ENCODE measurements at places on chromosomes 3 and 15.

DNA sequence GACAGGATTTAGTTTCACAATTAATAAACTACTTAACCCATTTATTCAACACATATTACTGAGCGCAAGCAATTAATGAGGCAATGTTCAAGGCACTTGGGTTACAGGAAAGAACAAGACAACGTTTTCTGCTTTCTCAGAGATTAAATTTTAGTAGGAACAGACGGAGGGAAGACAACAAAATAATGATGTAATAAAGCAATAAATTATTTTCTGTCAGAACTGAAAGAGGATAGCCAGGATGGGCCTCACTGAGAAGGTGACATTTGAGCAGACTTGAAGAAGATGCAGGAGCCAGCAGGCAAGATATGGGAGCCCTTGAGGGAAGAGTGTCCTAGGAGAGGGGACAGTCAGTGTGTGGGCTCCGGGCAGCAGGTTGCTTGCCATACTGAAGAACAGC lies 11.3 kb upstream of the RPL14 start:
- H3K4me3 ChIP-seq, result no peak overlapping the region
- no peak overlapping the region for H3K27ac ChIP-seq
- H3K27me3 ChIP-seq, result no peaks in the 10 kb centered on the region
- no peaks in the 10 kb centered on the region for H3K36me3 ChIP-seq
- H3K4me1 ChIP-seq, result no peaks in the 10 kb centered on the region

DNA sequence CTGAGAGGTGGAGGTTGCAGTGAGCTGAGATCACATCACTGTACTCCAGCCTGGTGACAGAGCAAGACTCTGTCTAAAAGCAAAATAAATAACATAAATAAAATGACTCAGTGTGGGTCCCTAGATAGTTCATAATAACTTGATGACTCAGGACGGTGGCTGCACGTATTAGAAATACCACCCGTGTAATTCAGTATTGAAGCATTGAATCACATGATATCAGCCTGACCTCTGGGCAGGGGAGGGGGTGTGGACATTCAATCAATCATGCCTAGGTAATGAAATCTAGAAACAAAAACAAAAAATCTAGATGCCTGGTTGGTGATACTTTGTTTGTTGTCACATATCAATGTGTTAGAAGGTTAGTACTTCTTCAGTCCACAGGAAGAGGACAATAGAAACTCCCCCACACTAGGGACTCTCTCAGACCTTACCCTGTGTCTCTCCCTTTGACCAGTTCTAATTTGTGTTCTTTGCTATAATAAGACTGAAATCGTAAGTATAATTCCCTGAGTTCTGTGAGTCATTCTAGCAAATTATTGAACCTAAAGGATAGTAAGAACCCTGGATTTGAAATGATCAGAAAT lies 177.3 kb downstream of the GAP43 start:
- peaks cover 23% of the 10 kb centered on the region for H3K4me1 ChIP-seq
- no peaks in the 10 kb centered on the region for H3K36me3 ChIP-seq
- no peak for DNase-seq

DNA sequence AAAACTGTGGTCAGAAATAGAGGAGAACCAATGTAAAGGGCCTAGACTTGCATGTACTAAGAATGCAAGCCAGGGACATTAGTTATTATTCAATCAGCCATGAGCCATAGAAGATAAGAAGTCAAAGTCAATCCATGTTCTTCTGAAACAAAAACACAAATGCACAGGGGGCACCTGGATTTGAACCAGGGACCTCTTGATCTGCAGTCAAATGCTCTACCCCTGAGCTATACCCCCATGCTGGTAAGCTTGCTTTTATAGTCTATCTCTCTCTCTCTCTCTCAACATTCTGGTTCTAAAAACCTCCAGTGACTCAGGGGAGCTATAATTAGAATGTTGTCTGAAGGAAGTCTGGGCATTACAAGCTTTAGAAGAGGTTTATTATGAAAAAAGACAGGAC lies 85.6 kb upstream of the ACP3 start:
- no peaks in the 10 kb centered on the region for H3K4me1 ChIP-seq
- H3K27ac ChIP-seq, result no peak overlapping the region
- H3K27me3 ChIP-seq, result no peaks in the 10 kb centered on the region

GRCh38 chr15:36478561-36478960 lies 100.9 kb upstream of the CDIN1 start:
- H3K4me3 ChIP-seq, result no peak overlapping the region
- no peaks in the 10 kb centered on the region for H3K36me3 ChIP-seq
- H3K27me3 ChIP-seq, result no peaks in the 10 kb centered on the region
- DNase-seq, result no peak

DNA sequence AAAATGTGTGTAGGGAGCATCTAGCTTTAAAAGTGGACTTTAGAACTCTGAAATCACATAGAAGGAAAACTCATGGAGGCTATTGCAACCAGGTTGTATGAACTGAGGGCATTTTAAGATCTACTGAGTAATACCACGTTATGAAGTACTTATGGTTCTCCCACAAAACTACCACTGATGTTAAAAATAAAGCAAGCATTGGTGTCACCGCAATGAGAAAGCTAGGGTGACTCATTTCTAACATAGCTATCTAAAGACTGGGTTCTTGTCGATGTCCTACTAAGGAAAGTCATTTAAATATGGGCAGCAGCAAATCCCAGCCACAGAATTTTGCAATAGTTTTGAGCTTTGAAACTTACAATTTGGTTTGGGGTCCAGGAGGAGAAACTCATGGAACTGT lies 584.8 kb downstream of the DIPK2A start:
- no peak overlapping the region for H3K4me3 ChIP-seq
- DNase-seq, result no peak
- no peak overlapping the region for H3K27ac ChIP-seq
- H3K27me3 ChIP-seq, result no peaks in the 10 kb centered on the region

DNA sequence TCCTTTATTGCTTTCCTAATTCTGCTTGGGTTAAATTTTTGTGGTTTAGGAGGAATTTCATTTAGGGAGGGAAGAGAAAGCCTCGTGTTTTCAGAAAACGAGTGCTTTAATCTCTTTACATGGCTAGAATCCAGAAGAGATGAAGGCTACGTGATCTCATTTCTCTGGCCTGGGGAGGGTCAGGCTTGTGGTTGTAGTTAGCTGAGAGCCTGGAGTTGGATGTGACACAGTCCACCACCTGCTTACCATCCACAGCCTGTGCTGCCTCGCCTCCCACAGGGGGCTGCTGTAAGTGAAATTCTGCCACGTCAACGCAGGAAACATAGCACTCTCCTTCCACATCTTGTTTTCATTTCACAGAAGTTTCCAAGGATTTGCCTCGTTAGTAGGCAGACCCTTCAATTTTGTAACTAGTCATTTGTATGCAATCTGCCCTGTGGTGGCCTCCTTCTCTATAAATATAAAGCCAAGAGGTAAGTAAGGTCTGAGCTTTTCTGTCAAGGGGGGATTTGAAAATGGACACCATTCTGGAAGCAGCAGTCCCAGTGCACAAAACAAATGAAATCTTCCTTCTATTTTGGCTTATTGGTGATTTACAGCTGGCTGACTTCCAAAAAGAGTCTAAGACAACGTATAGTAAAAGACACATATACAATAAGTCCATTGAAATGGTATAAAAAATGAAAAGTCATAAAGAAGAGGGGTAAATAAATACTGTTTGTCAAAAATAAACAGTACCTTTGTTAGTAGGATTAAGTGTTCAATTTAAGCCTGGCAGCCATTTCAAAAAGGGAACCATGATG lies 3.4 kb downstream of the GXYLT2 start:
- H3K4me3 ChIP-seq, result no peak overlapping the region
- peaks cover 40% of the 10 kb centered on the region for H3K4me1 ChIP-seq
- DNase-seq, result no peak

GRCh38 chr3:181722156-181722555 lies 10.4 kb downstream of the SOX2 start:
- no peak for DNase-seq
- 0 out of 2 replicates have a peak, but pooled peaks cover 3% of the 10 kb centered on the region for H3K27me3 ChIP-seq
- H3K4me3 ChIP-seq, result no peak overlapping the region

DNA sequence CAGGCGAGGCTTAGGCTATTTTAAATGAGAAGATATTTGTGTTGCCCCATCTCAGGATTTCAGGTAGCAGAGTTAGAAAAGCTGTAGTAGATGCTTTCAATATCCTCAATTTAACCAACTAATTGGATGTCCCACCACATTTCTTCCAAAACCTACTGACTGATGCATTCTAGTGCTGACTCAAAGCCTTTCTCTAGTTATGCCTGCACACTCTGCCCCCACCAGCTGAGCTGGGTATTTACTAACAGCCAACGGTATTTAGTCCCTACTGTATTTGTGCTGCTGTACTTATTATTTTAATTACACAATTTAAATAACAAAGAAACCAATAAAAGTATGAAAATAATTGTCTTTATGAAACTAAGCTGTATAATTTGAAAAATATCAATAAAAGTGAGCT lies 139.5 kb downstream of the OSBPL10 start:
- no peaks in the 10 kb centered on the region for H3K36me3 ChIP-seq
- no peaks in the 10 kb centered on the region for H3K27me3 ChIP-seq
- DNase-seq, result no peak
- no peak overlapping the region for H3K27ac ChIP-seq
- H3K4me3 ChIP-seq, result no peak overlapping the region

- H3K27me3 ChIP-seq, result no peaks in the 10 kb centered on the region
- H3K36me3 ChIP-seq, result no peaks in the 10 kb centered on the region
- no peak overlapping the region for H3K27ac ChIP-seq
- H3K4me3 ChIP-seq, result no peak overlapping the region
Observed at GRCh38 chr3:175748087-175748730, 889.1 kb downstream of the NAALADL2 start.

GRCh38 chr3:119977353-119977752 lies 116.9 kb downstream of the GSK3B start:
- DNase-seq, result no peak
- H3K27ac ChIP-seq, result no peak overlapping the region
- H3K4me3 ChIP-seq, result no peak overlapping the region
- no peaks in the 10 kb centered on the region for H3K27me3 ChIP-seq

- no peak overlapping the region for H3K4me3 ChIP-seq
- H3K36me3 ChIP-seq, result no peaks in the 10 kb centered on the region
- no peak for DNase-seq
- no peak overlapping the region for H3K27ac ChIP-seq
- no peaks in the 10 kb centered on the region for H3K4me1 ChIP-seq
Observed at GRCh38 chr3:11624704-11625375, 18.9 kb downstream of the VGLL4 start.

GRCh38 chr3:51974963-51975851 lies at the start of gene ABHD14A:
Gene ABHD14A (plus strand): TSS chr3:51975064. CDS start chr3:51975136, 72 bp downstream.
- H3K27me3 ChIP-seq, result no peaks in the 10 kb centered on the region
- H3K4me1 ChIP-seq, result peaks cover 17% of the 10 kb centered on the region
- H3K4me3 ChIP-seq, result peak within 1 kb of the TSS; percentile 99
- peaks cover 16% of the 10 kb centered on the region for H3K36me3 ChIP-seq
- peak within 1 kb of the TSS; percentile 97 for H3K27ac ChIP-seq

DNA sequence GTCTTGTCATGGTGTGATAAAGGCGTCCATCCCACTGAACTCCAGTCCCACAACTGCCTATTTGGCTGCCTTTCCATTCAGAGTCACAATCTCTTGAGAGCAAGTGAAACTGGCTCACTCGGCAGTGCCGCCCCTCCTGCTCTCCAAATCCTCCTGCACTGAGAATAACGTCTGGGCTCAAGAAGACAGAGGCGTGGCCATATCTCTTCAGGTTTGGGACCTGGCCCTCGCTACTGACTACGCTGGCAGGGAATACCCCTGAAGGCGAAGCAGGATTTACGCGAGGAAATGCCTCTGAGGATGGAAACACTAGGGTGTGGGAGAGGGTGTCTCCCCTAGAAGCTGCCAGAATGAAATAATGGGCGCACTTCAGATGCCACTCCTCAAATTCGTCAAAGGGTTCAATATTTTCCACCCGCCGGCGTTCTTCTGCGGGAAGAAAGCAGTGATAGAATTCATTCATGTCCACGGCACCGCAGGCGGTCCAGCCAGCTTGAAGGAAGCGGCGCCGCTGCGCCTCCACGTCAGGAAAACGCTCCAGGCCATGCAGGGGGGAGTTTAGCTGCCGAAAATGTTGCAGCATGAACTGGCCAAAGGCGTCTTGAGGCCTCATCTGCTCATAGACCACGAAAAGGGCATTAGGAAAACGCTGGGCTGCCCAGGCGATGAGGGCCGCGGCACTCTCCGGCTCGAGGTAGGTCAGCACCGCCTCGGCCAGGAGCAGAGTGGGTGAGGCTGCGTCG lies 985 bp downstream of the LCMT2 start:
- no peaks in the 10 kb centered on the region for H3K36me3 ChIP-seq
- peak overlapping the region; percentile 65 for H3K27ac ChIP-seq
- no peak for DNase-seq
- H3K27me3 ChIP-seq, result no peaks in the 10 kb centered on the region

DNA sequence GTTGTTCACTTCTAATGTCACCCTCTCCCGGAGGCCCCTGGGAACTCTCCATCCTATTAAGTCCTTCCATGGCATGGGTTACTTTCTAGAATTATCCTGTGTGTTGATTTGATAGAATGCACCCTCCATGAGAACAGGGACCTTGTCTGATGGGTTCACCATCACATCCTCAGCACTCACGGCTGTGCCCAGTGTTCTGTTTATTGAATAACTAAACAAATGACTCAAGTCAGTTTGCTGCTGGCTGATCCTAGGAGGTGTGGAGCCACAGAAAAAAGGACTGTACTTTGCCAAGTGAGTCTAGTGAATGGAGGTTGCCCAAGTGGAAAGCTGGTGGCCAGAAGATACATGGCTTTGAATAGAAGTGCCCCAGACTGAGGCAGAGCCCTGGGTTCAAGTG lies 48.5 kb upstream of the RAB6B start:
- no peak overlapping the region for H3K4me3 ChIP-seq
- H3K36me3 ChIP-seq, result no peaks in the 10 kb centered on the region
- no peak for DNase-seq
- H3K27me3 ChIP-seq, result peaks cover 61% of the 10 kb centered on the region
- H3K27ac ChIP-seq, result no peak overlapping the region

GRCh38 chr15:101652786-101653430 lies 727 bp upstream of the TM2D3 start:
- H3K27me3 ChIP-seq, result no peaks in the 10 kb centered on the region
- peak overlapping the region; percentile 92 for H3K4me3 ChIP-seq
- 0 out of 2 replicates have a peak, but pooled peaks cover 6% of the 10 kb centered on the region for H3K4me1 ChIP-seq
- no peak for DNase-seq

- peaks cover 7% of the 10 kb centered on the region for H3K4me1 ChIP-seq
- H3K27ac ChIP-seq, result no peak overlapping the region
- DNase-seq, result no peak
- H3K27me3 ChIP-seq, result no peaks in the 10 kb centered on the region
- no peaks in the 10 kb centered on the region for H3K36me3 ChIP-seq
Observed at GRCh38 chr3:176964661-176965060, 232.6 kb downstream of the TBL1XR1 start.

- no peak overlapping the region for H3K27ac ChIP-seq
- no peaks in the 10 kb centered on the region for H3K27me3 ChIP-seq
- H3K36me3 ChIP-seq, result no peaks in the 10 kb centered on the region
- H3K4me1 ChIP-seq, result peaks cover 10% of the 10 kb centered on the region
Observed at GRCh38 chr15:42553554-42553953, 4.9 kb downstream of the HAUS2 start.

DNA sequence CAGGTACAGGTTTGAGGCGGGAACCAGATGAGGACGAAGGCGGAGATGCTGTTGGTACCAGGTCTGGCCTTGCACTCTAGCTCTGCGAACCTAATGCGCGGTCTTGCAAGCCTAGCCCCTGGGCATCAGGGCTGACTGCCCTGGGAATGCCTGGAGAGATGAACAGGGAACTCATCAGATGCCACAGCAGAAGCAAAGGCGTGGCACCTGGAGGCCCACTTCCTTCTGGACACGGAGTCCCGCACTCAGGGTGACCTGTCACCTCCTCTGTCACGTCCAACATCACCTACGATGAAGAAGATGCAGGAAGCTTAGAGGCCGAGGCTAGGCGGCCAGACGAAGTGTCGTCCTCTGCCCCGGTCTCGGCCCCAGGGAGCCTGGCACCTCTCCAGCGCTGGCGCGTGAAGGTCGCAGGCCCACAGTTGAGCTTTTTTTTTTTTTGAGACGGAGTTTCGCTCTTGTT lies 9.4 kb downstream of the RPLP1 start:
- H3K36me3 ChIP-seq, result no peaks in the 10 kb centered on the region
- no peak for DNase-seq
- H3K27ac ChIP-seq, result peak overlapping the region; percentile 75
- peaks cover 34% of the 10 kb centered on the region for H3K4me1 ChIP-seq
- H3K4me3 ChIP-seq, result peak overlapping the region; percentile 66
